Osteocyte (in vitro differentiated cells): ENCODE measurements at places on chromosomes 7 and 10.

- H3K4me3 ChIP-seq: no peak overlapping the region
- H3K4me1 ChIP-seq: no peaks in the 10 kb centered on the region
These were observed 12.2 kb downstream of the HOXA1 start for GRCh38 chr7:27083646-27084045.

- peak overlapping the region; percentile 50 for H3K27ac ChIP-seq
- peaks cover 15% of the 10 kb centered on the region for H3K27me3 ChIP-seq
- no peaks in the 10 kb centered on the region for H3K36me3 ChIP-seq
- peaks cover 9% of the 10 kb centered on the region for H3K4me1 ChIP-seq
- H3K4me3 ChIP-seq: no peak overlapping the region
- DNase-seq: no peak
These were observed 80.8 kb upstream of the RHOBTB1 start for GRCh38 chr10:61024856-61025201.

- no peak overlapping the region for H3K4me3 ChIP-seq
- no peak for DNase-seq
- no peaks in the 10 kb centered on the region for H3K27me3 ChIP-seq
- H3K4me1 ChIP-seq: peaks cover 25% of the 10 kb centered on the region
- H3K27ac ChIP-seq: peak overlapping the region; percentile 58
These were observed 255.8 kb upstream of the PHYHIPL start for GRCh38 chr10:58920655-58921003.

DNA sequence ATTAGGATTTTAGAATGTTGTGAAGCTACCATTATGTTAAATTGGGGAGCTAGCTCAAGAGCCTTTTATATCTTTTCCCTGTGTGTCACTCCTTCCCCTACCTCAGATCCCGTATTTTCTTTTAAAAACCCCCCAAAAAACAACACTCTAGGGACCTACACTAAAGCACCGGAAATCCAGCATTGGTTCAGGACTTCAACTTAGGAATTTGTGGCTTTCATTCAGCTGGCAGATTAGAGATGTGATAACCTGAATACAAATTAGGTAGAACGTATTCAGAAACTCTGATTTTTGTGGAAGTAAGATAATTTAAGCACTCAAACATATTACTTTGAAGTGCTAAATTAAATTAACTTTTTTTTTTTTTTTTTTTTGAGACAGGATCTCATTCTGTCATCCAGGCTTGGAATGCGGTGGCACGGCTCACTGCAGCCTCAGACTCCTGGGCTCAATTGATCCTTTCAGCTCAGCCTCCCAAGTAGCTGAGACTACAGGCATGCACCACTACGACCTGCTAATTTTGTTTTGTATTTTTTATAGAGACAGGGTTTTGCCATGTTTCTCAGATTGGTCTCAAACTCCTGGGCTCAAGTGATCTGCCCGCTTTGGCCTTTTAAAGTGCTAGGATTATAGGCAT is 6.8 kb downstream of the TBC1D12 start:
- no peak for DNase-seq
- peaks cover 2% of the 10 kb centered on the region for H3K36me3 ChIP-seq
- H3K27ac ChIP-seq: no peak overlapping the region
- H3K27me3 ChIP-seq: no peaks in the 10 kb centered on the region

DNA sequence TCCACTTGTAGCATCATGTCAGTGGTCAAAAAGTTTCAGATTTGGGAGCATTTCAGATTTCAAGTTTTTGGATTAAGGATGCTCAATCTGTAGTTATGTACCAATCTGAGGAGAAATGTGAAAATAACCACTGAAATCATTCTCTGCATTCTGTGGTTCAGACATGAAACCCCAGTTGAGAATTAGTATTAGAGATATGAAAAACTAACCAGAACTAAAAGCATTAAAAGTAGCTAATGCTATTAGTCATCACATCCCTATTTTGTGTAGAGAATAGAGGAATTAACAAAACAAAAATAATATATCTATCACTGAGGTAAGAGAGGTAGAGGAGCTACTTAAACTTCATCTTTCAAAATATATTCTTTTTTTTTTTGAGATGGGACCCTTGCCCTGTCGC is 28.0 kb downstream of the MICU1 start:
- no peak overlapping the region for H3K4me3 ChIP-seq
- DNase-seq: no peak
- no peaks in the 10 kb centered on the region for H3K27me3 ChIP-seq
- H3K4me1 ChIP-seq: peaks cover 4% of the 10 kb centered on the region
- peaks cover 8% of the 10 kb centered on the region for H3K36me3 ChIP-seq

DNA sequence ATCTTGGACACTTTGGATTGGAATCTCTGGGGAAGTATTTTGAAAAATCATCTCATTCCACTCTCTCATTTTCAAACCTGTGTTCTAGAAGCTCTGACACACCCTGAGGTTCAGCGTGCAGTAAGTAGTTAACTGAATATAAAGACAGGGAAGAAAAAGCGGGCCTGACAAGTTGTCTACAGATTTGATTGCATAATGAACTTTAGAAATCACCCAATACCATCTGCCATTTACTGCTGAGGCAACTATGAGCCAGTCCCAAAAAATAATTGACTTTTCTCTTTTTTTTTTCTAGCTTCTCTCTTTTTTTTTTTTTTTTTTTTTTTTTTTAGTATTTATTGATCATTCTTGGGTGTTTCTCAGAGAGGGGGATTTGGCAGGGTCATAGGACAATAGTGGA is 29.5 kb downstream of the CDC123 start:
- peaks cover 30% of the 10 kb centered on the region for H3K36me3 ChIP-seq
- DNase-seq: no peak
- H3K4me3 ChIP-seq: no peak overlapping the region
- H3K4me1 ChIP-seq: peaks cover 13% of the 10 kb centered on the region
- H3K27me3 ChIP-seq: no peaks in the 10 kb centered on the region
